ENCODE measurements at places on chromosomes 1 and 21.

DNA sequence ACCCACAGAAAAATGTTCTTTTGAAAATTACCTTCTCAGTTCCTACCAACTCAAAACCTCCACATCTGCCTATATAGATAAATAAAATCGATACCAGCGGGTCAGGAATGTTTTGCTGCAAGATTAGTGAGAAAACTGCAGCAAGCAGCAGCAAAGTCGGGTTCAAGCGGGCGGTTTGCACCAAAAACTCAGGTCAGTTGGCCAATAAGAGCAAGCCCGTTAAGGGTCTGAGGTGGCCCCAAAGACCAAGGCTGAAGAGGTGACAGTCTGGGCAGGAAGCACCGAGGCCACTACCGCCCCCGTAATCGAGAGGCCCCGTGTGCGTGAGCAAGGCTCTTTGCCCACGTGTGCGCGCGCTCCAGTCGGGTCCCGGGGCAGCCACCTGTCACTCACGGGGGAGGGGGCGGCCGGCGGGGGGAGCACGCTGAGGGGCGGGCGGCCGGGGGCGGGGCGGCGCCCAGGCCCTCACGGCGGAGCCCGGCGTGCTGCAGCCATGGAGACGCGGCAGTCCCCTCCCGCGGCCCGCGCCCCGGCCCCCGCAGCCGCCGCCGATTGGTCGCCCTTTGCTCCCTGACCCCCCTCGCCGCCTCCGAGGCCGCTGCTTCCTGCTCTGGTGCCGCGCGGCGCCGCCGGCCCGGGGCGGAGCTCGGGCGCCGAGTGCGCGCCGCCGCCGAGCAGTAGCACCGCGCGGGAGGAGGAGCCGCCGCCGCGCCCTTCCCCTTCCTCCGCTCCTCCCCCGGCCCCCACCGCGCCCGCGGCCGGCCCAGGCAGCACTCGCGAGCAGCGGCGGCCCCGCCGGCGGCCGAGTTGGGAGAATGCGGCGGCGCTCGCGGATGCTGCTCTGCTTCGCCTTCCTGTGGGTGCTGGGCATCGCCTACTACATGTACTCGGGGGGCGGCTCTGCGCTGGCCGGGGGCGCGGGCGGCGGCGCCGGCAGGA is at the start of gene GALNT2:
Gene GALNT2 (plus strand): TSS at position 773 of the 939 bp plus-strand sequence. CDS start 43 bp downstream, at position 816.
- DNase-seq = peak; percentile 91

DNA sequence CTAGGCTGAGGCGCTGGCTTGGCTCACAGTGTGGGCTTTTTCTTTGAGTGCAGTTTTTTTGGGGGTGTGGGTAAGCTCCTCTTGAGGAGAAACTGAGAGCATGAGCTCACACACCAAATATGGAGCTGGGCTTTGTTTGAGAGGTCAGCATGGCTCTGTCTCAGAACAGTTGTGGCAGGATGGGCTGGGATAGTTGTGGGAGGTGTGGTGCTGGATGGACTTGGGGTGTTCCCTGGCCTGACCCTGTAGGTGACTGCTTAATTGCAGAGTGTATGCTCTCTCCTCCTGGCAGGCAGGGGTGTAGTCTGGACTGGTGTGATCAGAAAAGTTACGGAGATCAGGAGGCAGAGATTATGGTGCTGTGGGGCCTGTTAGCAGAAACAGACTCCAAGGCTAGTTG is 64.3 kb upstream of the PGBD5 start:
- DNase-seq = no peak

- DNase-seq = no peak
Observed at GRCh38 chr1:24970399-24970753, 40.3 kb upstream of the RUNX3 start.

DNA sequence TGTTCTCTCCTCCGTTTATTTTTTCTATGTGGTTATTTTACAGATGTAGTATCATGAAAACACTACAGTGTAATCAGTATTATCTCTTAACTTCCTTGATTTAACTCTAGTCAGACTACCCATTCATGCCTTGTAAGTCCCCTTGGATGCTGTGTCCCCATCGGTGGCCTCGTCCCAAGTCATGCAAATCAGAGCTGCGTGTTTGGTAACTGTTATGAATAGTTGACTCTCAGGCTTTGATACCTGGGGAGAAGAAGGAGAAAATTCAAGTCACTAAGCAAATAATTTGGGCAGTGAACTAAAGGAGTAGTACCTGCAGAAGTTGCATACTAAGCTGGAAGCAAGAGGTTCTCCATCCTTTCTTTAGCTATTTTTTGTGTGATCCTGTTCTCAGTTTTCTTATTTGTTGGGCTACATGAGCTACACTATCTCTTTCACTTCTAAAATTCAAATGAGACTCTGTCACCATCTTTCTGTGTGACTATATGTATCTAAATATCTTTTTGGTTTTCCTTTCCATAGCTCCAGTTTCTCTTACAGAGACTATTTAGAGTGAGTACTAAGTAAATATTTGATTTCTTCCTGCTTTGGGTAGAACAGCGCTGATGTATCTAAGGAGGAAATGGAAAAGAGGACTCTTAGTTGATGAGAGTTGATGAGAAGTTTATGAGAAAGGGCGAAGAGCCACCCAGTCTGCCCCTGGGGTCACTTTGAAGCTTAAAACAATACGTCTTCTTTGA is 50.9 kb downstream of the VANGL2 start:
- DNase-seq = no peak

GRCh38 chr1:17404034-17404684 is 32.2 kb downstream of the PADI6 start:
- DNase-seq = no peak

GRCh38 chr1:24301785-24302175 is 17.4 kb upstream of the GRHL3 start:
- DNase-seq = no peak

GRCh38 chr1:67393737-67394136 is 36.5 kb downstream of the SERBP1 start:
- no peak for DNase-seq

DNA sequence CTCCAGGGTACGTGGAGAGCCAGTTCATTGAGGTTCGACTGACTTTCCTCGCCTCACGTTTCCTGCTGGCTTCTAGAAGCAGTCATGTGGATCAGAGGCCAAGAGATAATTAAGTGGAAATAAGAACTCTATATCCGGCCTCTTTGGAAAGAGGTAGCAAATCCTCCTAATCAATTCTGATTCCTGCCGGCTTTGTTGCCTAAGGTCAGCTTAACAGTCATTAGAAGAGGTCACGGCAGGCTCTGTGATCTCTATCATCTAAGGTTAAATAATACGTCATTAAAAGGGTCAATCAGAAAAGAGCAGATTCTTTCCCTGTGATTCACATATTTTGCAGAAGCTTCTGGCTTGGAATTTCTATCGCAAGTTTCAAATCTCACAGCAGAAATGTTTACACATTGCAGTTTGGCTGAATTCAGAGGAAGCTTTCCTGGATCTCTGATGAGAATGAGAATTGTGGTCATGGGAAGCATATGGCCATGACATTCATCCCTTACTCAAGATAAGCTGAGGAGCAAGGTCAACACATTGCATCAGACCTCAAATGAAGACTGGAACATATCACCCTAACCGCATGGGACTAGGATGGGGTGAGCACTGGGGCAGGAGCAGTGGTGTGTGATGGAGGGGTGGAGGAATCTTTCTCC is 189.4 kb downstream of the PBX1 start:
- no peak for DNase-seq

DNA sequence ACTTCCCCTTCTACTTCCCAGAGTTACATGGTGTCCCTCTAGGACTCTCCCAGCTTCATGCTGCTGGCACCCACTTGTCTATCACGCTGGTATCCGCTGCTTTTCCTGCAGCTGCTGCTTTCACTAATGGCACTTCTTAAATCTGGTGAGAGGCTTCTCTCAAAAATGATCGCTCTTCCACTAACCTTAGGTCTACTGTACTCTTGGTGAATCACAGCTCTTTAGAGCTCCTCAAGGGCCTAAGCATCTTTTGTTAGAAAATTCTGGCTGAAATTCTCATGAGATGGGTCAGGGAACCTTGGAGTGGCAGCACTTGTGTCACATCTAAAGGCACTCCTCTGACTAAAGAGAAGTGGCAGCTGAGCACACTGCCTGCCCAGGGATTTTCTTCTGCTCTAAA is 32.1 kb downstream of the ZMYND12 start:
- DNase-seq = peak; percentile 15

- DNase-seq = no peak
Observed at GRCh38 chr1:201590474-201590873, 51.5 kb downstream of the NAV1 start.

DNA sequence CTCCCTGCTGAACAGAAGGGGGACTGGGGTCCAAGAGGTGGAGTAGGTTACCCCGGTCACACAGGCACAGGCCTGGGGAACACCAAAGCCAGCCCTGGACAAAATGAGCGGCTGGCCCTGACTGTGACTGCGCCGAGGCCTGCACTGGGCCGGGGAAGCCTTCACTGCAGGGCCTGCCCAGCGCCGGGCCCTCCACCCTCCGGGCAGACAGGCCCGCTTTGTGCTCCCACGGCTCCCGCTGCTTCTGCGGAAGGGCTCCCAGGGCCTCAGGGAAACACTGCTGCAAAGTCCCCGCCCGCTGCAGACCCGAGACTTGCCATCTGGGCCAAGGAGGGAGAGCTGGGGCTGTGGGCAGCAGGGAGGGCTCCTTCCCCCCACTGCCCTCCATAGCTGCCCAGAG is 35.3 kb downstream of the MEGF6 start:
- no peak for DNase-seq

- DNase-seq = no peak
Observed at GRCh38 chr1:227093309-227093708, 153.2 kb downstream of the COQ8A start.

DNA sequence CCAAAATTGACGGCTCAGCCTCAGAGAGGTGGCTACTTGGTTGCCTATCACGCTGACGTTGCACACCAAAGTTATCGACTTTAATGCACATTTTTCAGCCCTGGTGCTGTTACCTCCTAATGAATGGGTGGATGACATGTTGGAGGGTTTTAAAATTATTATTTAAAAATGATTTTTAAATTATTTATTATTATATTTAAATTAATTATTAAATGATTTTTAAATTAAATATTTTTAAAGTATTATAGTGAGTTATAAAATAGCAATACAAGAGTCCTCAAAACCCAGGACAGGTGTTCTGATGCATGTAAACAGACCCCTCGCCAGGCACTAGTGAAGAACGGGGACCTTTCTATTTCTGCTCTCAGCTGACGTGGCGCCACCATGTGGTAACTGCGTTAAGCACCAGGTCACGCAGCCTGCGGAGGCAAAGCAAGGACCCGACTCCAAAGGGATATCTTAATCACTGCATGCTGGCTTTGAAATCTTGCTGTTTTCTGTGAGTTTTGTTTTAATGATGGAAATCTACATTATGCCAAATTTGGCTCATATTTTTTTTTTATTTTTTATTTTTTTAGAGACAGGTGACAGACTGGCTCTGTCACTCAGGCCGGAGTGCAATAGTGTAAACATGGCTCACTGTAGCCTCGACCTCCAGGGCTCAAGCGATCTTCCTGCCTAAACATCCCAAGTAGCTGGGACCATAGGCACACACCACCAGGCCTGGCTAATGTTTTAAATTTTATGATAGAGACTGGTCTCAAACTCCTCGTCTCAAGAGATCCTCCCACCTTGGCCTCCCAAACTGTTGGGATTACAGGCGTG is 22.6 kb downstream of the CASP9 start:
- peak; percentile 60 for DNase-seq

GRCh38 chr1:8510041-8510823 is 192.3 kb downstream of the SLC45A1 start:
- no peak for DNase-seq

DNA sequence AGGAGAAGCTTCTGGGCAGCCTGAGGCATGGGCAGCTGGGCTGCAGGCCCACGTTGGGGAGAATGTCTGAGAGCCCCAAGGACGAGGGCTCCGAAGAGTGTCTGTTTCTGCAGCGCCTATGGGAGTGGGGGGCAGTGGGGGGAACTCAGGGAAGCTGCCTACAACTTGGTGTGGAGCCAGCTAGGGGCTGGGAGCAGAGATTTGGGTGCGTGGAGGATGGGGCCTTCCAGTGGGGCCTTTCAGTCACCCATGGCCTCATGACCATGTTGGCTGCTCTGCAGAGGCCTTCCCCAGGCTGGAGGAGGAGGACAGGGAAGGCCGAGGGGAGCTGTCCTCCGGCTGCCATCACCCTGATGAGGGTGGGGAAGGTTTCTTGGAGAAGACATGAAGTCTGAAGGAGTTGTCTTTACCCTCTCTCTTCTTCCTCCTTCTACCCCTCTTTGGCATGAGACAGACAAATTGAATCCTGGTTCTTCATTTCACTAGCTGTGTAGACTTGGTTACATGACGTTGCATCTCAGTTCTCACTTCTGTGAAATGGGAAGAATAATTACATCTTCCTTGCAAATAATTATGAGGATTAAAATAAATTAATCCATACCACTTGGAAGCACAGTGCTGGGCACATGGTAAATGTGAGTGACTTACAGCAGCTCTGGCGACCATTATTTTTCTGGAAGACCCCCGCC is 8.3 kb downstream of the PPFIA4 start:
- DNase-seq = no peak

DNA sequence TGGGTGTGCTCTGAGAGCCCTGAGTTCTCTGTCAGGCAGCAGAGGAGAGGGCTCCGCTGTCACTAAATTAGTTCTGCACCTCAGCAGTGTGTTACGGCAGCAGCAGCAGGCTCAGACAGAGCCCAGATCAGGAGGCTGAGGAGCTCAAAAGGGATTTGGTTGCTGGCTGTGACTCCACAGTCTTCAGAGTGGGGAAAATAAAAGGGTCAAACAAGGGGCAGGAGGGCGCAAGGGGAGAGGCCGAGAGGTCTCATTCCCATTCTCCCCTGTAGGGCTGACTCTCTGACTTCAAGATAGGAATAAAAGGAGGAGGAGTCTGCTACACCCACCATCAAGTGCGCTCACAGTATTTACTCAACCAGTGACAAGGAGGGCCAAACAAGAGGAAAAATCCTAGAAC is 9.2 kb upstream of the SLC45A3 start:
- no peak for DNase-seq

DNA sequence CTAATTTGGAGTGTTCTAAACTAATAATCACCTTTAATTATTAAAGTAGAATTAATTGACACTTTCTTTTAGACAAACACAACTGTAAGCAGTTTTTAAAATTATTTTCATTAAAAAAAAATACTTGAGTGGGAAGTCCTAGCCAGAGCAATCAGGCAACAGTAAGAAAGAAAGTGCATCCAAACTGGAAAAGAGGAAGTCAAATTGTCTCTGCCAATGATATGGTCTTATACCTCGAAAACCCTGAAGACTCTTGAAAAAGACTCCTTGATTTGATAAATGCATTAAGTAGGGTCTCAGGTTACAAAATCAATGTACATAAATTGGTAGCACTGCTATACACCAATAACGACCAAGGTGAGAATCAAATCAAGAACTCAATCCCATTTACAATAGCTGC is 83.0 kb upstream of the GADD45A start:
- DNase-seq = no peak

DNA sequence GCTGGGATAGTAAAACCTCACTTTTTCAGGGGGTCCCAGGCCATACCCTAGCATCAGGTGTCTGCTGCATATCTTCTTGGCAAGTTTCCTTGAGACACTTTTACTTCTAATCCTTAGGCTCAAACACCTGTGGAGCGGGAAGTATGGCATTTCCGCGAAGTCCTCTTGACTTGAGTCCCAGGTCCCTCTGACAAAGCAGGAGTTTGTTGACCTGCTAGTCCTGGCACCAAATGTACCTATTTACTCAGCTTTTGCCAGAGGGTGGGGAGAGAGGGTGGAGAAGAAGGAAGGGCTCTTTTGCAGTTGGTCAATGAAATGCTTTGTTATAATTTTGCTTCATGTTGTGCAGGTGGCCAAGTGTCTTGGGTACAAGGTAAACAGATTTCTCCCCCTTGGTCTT is 59.7 kb downstream of the CLIC6 start:
- DNase-seq = peak; percentile 51

All from NCI-H1417 (cell line).